ENCODE measurements at places on chromosomes 12 and 14.

GRCh38 chr14:92903359-92903758 is 19.6 kb upstream of the CHGA start:
- no peak for DNase-seq

- peak; percentile 17 for DNase-seq
Observed at GRCh38 chr14:54893151-54893760, 9.4 kb downstream of the GCH1 start.

DNA sequence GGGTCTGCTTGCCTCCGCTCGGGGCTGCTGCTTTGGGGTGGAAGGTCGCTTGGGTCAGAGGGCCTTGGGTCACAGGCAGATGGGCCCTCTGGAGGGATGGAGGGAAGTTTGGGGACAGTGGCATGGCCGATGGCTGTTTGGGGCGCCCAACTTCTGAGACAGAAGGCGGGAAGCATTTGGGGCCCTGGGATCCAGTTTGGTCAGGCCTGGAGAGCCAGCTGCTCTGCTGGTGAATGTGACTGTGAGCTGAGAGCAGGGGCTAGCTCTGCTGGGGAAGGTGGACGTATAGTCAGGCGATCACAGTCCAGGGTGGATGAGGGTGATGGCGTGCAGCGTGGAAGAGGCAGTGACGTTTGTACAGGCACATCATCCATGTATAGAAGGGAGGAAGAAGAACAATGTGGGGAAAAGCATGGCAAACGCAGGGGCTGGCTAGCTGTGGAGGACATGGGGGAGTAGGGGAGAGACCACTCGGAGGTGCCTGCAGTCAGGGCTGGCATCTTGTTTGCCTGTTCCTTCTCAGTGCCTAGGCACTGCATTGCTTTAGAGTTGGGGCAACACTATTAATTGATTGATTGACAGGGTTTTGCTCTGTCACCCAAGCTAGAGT is 57.5 kb downstream of the TSPAN9 start:
- no peak for DNase-seq

DNA sequence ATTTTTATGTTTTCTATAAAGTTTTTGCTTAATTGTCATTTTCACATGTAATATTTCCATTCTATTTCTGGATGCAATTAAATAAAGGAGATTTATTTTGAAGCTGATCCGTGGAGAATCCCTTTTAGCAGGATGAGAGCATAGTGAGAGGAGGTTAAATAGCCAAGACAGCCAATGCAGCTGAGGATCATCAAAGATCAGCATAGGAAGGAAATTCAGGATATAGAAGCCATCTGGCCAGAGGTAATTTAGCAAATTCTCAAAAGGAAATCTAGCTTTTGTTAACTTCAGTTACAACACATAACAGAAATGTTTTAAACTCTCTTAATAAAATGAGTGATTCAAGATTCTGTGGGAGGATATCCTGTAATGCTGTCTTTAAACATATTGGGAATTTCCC is 122.8 kb upstream of the PDE3A start:
- DNase-seq: no peak

DNA sequence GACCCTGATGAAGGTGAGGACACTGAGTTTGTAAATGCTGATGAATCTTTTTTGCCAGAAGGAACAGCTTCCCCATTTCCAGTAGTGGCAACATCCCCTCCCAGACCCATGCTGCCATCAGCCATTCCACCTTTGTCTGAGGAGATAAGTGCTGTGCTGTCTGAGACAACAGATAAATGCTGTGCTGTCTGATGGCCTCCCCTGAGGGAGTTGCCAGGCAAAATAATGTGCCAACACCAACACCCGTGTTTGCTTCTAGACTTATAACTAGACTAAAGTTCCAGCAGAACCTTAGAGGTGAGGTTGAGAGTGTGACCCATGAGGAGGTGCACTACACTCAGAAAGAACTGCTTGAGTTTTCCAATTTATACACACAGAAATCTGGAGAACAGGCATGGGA is 349.5 kb downstream of the C12orf75 start:
- no peak for DNase-seq

GRCh38 chr12:75446857-75447256 is 33.7 kb upstream of the GLIPR1 start:
- no peak for DNase-seq

- no peak for DNase-seq
Observed at GRCh38 chr12:14635776-14636175, 60.6 kb downstream of the GUCY2C start.

DNA sequence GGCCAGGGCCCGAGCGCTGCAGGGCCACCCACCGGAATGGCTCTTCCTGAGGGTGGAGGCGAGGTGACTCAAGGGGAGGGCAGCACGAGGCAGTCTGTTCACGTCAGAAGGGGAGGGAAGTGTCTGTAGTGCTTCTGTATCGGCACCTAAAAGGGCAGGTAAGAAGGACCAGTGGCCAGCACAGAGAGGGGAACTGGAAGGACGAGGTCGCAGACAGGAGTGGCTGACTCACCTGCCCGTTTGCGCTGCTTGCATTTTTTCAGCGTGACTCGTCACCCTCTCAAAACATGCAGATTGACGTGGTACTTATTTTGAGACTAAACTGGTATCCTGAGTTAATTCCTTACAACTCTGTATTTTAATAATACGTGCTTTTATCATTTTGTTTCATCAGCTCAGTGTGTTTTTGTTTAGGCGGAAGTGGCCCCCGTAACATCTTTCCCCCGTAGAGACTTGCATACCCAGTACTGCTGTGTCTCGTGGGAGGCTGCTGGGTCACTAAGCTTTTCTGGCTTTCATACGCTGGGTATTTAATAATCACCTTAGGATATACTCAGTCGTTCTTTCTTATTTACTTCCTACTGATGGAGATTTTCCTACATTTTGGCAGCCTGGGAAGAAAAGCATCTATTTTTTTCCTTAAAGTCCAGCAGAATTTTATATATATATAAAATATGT is 26.4 kb downstream of the SFSWAP start:
- DNase-seq: no peak

- no peak for DNase-seq
Observed at GRCh38 chr12:67222302-67222701, 46.9 kb upstream of the CAND1 start.

- no peak for DNase-seq
Observed at GRCh38 chr12:123101526-123101925, 49.4 kb downstream of the PITPNM2 start.

DNA sequence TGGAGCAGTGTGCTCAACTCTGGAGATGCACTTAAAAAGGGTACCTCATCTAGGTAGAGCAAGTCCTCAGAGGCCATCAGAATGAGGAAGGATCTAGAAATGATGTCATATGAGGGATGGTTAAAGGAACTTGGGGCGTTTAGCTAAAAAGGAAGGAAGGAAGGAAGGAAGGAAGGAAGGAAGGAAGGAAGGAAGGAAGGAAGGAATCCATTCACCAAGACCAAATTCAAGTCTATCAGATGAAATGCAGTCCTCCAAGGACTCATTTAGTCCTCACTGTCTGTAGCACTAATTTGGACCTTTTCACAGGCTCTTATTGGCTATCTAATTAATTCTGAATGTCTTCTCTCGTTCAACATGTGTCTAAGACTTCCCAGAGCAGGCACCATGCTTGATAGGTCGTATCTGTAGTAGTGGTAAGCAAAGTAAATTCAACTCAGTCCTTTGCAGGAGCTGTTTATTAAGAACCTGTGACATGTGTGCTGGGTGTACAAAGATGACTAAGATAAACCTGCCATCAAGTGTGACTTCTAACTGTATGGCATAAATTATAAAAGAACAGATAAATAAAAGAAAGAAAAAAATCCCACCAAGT is 63.5 kb downstream of the LLPH start:
- no peak for DNase-seq

DNA sequence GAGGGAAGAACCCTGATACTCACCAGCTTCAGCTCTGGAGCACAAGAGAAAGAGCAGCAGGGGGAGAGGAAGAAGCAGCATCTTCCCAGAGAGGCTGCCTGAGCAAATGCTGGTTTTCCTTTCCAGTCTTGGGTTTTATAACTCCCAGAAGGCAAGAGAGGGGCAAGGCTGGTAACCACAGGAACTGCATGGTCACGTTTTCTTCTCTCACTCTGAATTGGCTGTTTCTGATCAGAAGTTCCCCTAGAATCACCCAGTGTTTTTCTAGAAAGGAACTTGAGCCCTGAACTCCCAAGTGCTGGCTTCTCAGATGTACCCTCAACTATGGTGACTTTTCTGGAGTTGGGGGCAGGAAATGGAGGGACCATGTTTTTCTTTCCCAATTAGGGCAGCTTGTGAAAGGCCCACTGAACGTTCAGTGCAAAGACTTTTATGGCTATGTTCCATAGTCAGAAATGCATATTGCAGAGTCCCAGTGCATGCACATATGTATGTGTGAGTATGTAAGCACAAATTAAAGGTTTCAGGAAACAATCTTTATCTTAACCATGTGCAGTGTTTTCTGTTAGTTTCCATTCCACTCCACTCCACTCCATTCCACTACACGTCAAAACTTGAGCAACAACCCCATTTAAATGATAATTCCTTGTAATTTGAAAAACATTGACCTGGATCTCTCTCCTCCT is at the start of gene CMA1:
CMA1 (minus strand) TSS at position 111 of the 686 bp plus-strand sequence; CDS start at position 81, 30 bp downstream.
- DNase-seq: no peak

- DNase-seq: no peak
Observed at GRCh38 chr14:61537563-61538463, 157.5 kb upstream of the HIF1A start.

DNA sequence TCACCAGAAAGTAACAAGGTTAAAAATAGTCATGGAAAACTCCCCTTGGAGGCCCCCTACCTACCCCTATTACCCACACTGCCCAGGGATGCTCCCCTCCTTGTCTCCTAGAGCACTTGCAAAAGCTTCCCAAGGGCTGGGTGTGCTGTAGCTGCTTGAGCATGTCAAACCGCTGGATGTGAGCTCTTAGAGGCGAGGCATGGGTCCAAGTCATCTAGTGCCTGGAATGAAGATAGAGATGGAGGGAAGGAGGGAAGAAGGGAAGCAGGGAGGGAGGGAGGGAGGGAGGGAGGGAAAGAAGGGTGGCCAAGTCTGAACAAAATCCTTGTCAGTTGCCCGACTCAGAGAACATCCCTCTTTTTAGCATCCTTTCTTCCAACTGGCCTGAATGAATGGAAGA is 43.1 kb downstream of the LTBP2 start:
- no peak for DNase-seq

GRCh38 chr14:22900081-22900799 is 17.2 kb downstream of the REM2 start:
- peak; percentile 60 for DNase-seq
